ENCODE measurements at places on chromosomes 11 and 22.

GRCh38 chr11:73293356-73293936 lies 14.6 kb upstream of the ARHGEF17 start:
- DNase-seq = no peak

GRCh38 chr11:16777613-16777975 lies 39.1 kb downstream of the C11orf58 start:
- DNase-seq = no peak

GRCh38 chr22:30252411-30253204 lies 6.0 kb upstream of the LIF start:
- no peak for DNase-seq

GRCh38 chr11:103471546-103471945 lies 362.3 kb downstream of the DYNC2H1 start:
- DNase-seq = no peak

DNA sequence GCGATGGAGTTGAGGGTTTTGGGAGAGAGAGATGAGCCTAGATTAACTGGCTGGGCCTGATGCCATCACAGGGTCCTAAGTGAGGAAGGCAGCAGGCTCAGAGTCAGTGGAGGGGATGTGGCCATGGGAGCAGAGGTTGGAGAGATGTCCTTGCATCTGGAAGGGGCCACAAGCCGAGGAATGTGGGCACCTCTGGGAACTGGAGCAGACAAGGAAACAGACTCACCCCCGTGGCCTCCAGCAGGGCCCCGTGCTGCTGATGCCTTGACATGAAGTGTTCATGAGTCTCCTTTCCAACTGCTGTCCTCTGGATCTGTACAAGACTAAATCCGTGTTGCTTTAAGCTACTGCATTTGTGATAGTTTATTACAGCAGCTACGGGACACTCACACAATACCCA lies 49.2 kb downstream of the SHISAL1 start:
- DNase-seq = no peak

DNA sequence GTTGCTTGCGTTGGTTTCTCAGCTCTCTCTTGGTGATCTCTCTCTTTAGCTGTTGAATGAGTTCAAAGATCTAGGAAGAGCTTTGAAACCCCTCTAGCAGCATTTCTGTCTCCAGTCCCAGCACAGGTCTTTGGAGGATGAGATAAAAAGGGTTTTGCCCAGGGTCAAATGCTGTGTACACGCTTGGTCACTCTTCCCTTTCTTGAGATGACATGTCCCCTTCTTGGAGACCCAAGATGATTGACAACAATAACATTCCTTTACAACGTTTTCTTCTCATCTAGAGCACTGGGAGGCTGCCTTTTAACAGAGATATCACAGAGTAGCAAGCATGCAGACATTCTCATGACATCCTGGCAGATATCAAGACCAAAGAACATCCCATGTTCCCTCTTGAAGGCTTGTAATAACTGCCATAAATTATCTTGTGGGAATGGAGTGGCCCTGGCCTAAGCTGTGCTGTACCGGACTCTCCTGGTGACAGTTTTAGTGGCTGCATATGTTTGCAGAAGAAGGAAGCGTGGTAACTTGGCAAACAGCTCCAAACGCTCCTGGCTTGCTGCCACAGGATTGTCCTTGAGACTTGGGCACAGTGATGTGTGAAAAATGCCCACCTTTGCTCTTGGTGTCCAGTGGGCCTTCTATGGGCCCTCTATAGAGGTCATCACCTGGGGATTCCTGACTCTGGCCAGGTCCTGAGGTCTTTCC lies 107.8 kb downstream of the PTPRJ start:
- DNase-seq = no peak

GRCh38 chr22:49726022-49726681 lies 101.5 kb downstream of the BRD1 start:
- DNase-seq = no peak

GRCh38 chr11:128906185-128907050 lies 15.3 kb downstream of the KCNJ5 start:
- no peak for DNase-seq

DNA sequence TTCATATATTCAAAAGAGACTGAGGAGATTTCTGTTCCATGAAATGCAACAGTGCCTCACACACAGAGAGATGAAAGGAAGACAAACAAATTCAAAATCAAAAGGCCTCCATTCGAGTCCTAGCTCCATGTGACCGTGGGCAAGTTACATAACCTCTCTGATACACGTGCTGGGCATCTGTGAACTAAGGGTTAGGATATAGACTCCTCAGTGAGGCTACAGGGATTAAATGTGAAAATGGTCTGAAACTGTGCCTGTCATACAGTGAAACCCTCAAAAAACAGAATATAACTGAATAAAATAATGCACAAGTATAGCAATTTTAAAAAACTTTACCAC lies 111.8 kb upstream of the MTMR2 start:
- DNase-seq = no peak

- no peak for DNase-seq
Observed at GRCh38 chr22:24523873-24524272, 28.7 kb downstream of the UPB1 start.

- no peak for DNase-seq
Observed at GRCh38 chr22:23079240-23079768, 9.0 kb downstream of the GNAZ start.

DNA sequence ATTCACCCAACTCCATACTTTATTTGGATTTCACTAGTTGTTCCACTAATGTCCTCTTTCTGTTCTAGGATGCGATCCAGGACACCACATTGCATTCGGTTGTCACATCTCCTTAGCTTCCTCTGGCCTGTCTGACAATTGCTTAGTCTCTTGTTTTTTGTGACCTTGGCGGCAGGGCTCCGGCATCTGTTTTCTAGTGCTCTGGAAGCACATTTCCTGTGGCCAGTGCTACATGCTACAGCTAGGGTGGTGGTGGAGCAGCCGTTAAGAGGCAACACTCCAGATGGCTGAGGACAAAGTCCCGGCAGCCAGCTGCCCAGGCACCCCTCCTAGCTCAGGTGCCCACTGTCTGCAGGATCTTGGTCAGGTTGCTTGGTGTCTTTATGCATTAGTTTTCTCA lies 6.8 kb downstream of the STX3 start:
- no peak for DNase-seq

DNA sequence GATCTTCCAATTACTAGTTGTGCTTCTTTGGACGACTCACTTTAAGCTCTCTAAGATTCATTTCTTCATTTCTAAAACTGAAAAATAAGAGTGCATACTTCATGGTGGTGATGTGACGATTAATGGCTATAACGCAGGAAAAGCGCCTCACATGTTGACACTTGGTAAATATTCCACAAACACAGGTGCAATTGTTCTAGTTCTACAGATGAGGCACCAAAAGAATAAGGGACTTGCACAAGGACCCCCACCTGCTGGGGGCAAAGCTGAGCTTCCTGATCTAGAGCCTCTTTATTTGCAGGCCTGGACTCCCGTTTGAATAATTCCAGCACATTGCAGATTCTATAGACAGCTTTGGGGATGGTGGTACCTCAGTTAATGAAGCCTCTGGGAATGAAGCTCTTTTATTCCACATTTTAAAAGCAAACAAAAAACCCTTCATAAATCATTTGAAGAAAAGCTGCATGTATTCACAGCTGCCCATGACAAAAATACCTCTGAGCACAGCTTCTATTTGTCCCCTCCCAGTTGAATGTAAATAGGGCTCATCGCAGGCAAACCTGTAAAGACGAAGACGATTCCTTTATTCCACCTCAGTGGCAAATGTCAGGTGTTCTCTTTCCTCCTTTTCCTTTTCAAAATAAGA lies 14.9 kb upstream of the CADM1 start:
- no peak for DNase-seq
